GM18507 (cell line): ENCODE measurements at places on chromosomes 1 and 21.

- no peak for DNase-seq
Measured at GRCh38 chr1:228687587-228687986, 47.7 kb upstream of the RHOU start.

DNA sequence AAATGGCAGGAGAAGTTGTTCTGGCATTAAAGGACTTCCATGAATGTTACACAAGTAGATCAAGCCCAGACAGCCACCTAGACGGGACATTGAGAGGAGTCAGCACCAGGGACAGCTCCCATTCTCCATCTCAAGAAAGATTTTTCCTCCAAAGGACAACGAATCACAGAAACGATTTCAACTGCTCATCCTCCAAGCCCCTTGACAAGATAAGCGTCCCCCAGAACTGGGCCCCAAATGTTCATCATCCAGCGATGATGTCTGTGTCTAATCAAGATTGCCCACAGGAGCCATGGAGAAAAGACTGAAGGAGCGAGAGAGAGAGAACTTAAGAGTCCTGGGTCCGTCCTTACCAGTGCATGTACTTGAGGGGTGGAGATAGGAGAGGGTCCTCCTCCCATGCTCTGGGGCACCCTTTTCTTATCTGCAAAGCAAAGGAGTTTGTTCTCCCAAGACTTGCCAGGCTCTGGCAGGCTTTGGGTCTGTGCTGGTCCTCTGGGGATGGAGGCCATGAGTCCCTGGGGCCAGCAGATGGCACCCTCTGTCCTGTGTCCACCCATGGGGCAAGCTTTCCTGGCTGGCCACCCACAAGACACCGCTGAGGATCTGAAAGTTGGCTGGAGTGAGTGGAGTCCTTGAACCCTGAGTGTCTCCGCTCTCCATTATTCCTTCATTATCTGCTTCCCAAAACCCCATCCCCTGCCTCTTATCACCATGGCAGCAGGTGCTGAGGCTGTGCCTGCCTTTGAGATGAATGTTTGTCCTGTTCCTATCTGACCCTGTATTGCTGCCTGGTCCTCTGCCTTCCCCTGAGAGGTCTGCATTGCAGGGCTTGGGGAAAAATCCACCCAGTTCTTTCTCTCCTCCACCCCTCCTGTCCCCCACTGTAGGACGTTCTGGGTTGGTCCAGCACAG lies 164.6 kb downstream of the ACTL8 start:
- no peak for DNase-seq

DNA sequence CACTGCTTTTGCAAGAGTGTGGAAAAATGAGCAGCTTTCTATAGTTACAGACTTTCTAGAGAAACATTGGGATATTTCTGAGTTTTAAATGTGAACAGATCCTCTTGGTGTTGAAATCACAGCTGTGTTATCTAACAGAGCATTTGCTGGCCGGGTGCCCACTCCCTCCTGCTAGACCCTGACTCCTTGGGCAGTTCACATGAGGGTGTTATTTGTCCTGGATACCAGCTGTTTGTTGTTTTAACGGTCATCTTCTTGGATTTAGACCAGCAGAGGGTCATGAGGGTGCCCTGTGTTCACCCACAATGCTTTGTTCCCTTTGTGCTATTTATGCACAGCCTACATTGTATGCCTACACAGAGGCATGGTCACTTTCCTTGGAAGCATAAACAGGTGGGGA lies 67.1 kb downstream of the CENPF start:
- DNase-seq: no peak

DNA sequence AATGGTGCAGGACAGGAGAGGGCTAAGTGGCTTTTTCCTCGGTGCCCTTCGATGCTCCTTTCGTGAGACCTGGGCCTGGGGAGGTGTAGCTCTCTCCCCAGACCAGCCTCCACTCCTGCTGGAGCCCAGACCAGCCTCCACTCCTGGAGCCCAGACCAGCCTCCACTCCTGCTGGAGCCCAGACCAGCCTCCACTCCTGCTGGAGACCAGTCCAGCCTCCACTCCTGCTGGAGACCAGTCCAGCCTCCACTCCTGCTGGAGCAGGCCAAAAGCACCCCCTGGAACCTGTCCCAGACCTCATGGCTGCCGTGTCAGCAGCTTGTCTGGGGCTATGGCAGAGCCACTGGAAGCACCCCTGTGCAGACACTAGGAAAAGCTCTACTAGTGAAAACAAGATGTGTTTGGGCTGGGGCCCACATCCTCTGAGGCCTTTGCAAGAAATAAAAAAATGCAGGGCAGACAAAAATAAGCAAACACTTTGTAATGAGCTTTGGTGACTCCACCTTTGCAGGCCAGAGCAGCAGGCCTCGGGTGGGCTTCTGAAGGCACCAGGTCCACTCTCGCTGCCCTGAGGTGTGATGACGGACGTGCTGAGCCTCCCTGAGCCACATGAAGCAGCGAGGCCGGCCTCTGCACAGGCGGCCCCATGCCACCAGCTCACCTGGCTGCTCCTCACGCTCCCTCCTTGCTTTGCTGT lies 116.0 kb upstream of the IFFO2 start:
- DNase-seq: no peak

DNA sequence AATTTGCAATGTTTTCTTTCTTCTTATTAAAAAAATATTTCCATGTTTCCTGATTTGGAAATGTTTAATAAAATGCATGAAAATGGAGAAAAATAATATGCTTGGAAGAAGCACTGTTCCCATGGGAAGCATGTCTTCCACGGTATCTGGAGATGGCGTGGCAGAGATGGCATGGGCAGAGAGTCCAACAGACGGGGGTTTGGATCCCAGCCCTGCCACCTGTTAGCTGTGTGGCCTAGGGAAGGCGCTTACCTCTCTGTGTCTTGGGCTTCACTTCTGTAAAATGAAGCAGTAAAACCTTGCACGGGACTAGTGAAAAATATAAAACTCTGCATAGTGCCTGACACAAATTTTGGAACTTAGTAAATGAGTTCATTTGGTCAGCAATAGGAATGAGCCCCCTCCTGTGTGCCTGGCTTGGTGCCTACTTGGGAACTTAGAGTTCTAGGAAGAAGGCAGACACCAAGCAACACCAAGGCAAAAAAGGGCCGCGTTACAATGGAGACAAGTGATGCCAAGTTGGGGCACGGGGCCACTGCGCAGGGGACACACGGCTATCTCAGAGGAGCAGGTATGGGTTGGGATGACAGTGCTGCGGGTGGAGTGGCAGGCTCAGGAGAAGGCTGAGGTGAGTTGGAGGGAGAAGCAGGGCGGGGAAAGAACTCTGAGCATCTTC lies 124.2 kb downstream of the KCNN3 start:
- no peak for DNase-seq

- no peak for DNase-seq
Measured at GRCh38 chr1:99170516-99170915, 93.8 kb upstream of the PLPPR4 start.

DNA sequence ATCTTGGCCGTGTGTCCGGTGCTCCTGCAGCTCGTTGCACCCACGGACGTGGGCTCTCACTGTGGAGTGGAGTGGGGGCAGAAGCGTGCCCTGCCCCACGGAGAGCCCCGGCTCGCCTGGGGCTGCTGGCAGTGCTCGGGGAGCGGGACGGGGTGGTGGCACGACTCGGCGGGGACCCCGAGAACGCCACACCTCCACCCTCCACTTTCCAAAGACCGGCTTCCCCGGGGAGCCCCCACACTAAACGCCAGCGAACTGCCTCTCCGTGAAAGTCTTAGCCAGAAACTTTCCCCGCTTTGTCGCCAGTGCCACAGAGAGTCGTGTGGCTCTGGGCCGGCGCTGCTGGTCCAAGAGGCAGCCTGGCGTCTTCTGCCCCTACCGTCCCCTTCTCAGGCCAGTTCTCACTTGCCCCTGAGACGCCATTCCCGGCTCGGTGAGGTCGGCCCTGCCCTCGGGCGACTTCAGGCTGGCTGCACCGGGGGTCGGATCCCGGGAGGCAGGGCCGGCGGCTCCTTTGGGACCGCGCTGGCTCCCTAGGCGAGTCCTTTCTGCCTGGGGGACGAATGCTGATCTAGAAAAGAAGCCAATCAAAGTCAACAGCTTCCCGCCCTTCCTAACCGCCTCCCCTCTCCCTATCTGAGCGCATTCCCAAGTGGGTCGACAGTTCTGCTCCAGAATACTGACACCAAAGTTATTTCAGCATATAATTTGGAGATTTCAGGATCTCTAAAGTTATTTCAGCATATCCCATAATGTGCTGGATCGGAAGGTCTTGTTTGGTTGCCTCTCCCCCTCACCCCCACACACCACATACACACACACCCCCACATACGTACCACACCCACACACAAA lies 2.6 kb upstream of the SAMD13 start:
- DNase-seq: peak; percentile 22

GRCh38 chr21:39675993-39676661 lies 63.4 kb downstream of the B3GALT5 start:
- DNase-seq: no peak

- DNase-seq: no peak
Measured at GRCh38 chr1:110750562-110750961, 75.8 kb upstream of the KCNA3 start.

DNA sequence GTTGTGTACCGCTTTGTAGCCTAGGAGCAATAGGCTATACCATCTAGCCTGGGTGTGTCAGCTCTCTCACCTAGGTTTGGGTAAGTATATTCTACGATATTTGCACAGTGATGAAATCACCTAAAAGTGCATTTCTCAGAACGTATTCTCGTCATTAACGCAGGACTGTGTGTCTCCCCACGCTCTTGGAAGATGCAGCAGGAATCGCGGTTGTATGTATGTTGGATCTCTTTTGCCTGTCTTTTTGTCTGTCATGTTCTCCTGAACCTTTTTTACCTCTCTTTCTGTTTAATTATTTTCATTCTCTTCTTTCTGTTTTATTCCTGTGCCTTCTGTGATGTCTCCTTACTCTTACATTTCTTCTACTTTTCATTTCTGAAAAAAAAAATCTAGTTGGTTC lies 140.5 kb upstream of the COL6A1 start:
- DNase-seq: no peak

- DNase-seq: no peak
Measured at GRCh38 chr1:13600762-13601453, 17.3 kb downstream of the PDPN start.

DNA sequence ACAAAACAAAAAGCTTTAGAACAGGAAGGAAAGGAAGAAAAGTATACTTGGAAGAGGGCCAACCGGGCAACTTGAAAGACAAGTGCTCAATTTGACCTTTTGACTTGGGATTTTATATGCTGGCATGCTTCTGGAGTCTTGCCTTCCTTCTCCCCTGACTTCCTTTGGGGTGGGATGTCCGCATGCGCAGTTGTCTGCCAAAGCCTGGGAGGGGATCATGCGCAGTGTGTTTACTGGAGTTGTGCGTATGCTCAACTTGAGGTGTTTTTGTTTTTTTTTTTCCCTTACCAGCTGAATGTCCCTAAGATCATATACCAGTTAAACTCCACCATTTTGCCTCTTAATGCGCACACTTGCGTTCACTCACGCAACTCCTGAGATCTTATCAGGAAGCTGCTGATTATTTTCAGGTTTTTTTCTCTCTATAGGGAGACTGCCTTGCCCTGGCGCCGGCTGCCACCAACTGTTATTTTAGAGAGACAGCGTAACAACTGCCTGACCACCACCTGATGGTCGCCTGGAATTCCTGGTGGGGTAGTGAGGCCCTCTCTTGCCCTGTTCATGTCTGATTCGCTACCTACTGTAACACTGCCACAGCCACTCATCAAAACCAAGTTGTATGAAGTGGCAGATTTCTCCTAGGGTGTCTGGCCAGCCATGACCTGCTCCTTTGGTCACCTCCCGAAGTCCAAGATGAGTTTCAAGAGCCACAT lies 138.7 kb upstream of the ZNF644 start:
- no peak for DNase-seq

DNA sequence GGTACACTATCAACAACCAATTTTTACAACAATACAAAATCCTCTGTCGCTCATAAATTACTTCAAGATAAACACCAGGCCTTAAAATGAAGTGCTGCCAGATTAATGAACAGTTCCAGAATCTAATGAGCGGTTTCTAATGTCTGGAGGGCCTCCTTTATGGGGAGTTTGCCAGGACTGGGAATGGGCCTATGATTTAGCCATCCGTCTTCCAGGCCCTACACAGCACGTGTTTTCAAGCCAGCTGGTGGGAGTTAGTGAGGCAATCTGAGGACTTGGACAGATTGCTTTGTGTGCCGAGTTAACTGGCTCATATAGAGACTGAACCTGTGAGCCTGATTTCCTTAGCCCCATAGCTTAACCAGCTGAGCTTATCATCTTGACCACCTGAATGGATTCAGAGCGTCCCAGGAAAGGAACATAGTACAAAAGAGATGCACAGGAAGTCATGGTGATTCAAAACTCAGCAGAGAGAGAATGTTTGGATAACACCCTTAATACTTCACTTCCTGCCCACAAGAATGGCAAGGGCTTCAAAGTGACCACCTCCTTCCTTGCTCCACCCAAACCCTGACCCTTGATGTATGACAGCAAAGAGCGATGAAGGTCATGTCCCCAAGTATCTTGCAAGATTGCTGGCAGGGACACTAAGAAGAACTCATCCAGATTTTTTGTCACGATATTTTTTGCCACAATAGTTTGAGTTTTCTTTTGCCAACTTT lies 143.5 kb downstream of the SLC30A10 start:
- DNase-seq: no peak

DNA sequence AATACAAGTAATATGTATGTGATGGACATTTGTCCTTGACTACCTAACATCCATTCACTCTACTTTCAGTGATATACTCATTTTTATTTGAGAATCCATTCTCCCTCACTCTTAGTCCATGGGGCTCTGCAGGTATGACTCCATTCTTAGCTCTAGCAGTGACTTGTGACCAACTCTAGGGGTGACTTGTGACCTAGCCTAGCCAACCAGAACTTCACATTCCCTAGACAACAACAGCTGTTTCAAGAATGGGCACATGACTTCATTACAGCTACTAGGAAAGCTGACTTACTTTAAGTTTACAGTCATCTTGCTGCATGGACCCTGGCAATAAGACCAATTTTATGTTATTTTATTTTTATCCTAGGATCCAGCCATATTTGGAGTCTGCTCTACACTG lies 23.6 kb upstream of the DDX59 start:
- DNase-seq: no peak

GRCh38 chr1:104195395-104195794 lies 445.7 kb downstream of the AMY1C start:
- DNase-seq: no peak

DNA sequence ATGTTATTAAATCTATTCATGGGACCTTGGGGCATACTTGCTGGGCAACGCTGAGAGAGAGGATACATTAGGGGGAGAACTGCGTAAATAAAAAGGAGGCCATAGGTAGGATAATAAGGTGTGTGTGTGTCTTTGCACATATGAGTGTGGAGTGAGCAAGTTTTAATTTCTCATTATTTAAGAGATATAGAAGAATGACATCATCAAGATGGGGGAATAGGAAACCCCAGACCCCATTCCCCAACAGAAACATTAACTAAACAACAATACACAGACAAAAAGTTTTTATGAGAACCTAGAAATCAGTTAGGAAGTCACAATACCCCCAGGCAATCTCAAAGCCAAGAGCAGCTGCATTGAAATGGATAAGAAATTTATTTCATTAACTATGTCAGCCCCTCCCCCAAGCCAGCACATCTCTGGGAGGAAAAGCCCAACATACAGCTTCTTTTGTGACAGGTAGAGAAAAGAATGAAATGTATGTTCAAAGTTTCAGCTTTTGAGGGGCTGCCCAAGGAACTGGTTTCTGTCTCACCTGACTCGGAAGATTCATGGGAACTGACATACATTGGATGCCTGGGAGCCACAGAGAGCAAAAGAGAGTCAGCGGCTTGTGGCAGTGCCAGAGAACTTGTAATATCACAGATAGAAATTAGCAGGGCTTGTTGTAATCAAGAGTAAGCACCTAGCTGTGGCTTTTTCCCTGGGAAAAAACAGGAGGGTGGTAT lies 234.3 kb upstream of the NFIA start:
- DNase-seq: no peak

GRCh38 chr1:14027099-14027498 lies 327.1 kb downstream of the PRDM2 start:
- DNase-seq: no peak

GRCh38 chr21:46431884-46432488 lies 26.7 kb upstream of the DIP2A start:
- DNase-seq: no peak
